Kidney epithelial cell (primary cell): ENCODE measurements at places on chromosomes 6 and 20.

GRCh38 chr20:45359069-45359405 lies 3.9 kb upstream of the SYS1 start:
- no peak for DNase-seq

GRCh38 chr6:56359201-56359899 lies 112.0 kb upstream of the COL21A1 start:
- DNase-seq: no peak

DNA sequence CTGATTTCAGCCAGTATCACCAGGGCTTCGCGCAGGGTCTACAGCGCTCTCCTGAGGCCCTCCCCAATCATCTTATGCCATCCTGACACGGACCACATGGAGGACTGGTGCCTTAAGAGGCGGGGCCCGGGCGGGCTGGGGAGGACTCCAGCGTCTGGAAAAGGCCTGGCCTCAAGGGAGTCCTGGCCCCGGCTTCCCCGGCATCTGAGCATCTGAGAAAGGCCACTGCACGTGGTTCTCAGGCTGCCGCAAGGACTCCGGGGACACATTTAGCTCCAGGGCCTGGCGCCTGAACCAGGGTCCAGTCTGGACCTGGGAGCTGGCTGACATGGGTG lies 21.4 kb downstream of the BHLHE23 start:
- DNase-seq: no peak

- DNase-seq: no peak
Measured at GRCh38 chr6:46632053-46632452, 20.6 kb downstream of the CYP39A1 start.

- no peak for DNase-seq
Measured at GRCh38 chr6:40845553-40845952, 193.5 kb downstream of the UNC5CL start.

DNA sequence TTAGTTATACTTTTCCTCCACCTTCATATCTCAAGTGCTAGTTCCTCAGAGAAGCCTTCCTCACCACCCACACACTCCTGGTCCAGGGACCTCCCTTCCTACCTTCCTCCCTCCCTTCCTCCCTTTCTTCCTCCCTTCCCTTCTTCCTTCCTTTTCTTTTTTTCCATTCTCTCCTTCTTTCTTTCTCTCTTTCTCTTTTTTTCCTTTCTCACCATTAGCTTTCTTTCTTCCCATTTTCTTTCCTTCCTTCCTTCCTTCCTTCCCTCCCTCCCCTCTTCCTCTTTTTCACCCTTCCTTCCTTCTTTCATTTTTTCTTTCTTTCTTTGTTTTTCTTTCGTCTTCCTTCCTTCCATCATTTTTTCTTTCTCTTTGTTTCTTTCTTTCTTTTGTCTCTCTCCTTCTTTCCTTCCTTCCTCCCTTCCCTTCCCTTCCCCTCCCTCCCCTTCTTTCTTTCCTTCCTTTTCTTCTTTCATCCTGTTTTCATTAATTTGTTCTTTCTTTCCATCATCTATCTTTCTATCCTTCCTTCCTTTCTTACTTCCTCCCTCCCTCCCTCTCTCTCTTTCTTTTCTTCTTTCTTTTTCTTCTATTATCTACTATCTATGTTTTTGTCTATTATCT lies 416.0 kb downstream of the PLCB1 start:
- DNase-seq: no peak

GRCh38 chr6:4943716-4944115 lies 60.1 kb downstream of the RPP40 start:
- DNase-seq: no peak

DNA sequence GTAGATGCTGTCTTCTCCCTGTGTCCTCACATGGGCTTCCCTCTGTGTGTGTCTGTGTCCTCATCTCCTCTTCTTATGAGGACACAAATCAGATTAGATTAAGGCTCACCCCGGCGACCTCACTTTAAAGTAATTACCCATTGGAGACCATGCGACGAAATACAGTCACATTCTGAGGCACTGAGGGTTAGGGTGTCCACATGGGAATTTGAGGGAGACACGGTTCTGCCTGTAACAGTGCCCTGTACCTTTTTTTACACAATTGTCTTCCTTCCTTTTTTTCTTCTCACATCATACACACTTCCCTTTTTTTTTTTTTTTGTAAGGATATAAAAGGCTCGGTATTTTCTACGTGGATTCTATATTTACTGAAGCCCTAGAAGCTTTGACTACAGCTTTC lies 48.9 kb downstream of the DEK start:
- DNase-seq: no peak

- no peak for DNase-seq
Measured at GRCh38 chr20:52060794-52061714, 130.5 kb downstream of the ZFP64 start.

DNA sequence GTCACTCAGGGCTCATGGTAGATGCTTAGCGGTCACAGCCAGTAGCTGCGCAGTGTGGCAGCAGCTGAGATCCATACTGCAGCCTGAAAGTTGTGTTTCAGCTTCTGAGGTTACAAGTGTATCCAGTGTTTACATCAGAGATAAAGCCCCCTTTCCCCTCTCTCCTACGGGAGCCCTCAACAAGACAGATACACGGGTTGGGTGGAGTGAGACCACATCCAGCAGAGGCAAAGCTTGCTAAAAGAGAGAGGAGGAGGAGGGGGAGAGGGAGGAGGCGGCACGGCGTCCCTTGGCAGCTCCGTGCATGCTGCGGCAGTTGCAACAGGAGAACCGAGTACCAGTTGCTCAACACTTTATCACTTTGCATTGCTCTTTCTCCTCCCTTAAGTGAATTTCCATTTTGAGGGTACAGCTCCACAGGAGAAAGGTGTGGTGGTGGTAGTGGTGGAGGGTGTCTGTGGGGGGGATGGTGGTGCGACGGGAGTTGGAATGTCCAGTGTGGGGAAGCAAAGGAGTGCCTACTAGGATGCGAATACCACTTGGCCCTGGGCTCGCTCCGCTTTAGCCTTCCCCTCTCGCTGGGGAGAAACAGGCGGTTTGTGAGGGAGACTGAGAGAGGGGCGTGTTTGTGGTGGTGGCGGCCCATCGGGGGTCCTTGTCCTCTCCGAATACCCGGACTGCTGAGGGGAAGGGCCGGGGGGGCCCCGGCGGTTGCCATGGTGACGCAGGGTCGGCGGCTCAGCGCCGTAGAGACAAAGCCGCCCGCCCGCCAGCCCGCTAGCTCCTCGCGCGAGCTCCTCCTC lies 405 bp upstream of the RNF182 start:
- no peak for DNase-seq

GRCh38 chr6:353642-354614 lies 37.6 kb upstream of the IRF4 start:
- DNase-seq: no peak

DNA sequence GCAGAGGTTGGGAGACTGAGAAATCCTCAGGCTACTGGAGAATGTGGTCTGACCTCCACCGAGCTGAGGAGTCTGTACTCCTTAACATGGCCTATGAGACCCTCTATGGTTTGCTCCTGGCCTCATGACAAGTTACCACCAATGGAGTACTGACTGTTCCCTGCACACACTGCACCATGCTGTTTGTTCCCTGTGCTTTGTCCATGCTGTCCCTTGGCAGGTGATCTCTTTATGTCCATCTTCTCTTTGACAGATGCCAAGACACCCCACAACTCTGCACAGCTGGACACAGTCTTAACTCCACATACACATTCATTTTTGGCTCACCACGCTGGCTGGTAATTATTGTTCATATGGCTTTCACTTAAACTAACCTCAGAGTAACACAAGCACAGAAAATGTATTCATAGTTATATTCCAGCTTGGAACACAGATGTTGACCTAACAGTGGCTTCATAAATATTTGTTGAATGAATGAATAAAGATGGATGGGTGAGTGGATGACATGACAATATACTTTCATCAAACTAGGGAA lies 258.0 kb downstream of the ATXN1 start:
- no peak for DNase-seq

DNA sequence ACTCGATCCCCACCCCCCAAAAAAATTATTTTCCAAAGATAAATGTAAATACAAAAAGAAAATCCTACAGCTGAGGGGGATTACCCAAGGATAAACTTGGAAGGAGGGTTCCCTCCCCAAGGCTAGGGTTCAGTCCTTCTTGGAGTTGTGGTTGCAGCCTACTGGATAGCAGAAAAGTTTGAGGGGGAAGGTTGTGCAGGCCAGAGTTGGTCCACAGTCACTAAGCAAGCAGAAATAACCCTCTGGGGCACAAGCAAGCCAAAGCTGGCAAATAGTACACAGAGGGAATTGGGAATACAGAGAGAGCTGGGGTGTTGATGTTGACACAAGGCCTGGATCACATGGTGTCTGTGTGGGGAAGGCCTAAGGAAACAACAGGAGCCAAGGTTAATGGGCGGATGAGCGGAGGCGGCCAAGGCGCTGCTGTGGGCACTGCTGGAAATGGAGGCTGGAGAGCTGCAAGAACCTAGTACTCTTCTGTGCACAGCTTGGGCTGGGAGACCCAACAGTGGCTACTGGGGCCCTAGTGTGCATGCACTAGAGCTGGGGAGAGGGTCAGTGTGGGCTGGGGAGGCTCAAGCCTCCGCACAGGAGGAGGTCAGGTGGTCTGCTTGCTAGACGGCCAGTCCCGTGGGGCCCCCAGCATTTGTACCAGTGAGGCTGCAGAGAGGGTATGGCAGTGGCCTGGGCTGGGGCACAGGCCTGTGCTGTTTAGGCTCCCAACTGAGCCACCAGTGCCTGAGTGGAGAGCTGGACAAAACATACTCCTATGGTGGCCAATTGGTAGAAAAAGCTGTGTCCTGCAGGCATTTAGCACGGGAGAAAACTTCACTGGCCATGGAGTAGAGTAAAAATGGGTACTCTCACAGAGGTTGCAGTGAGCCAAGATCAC lies 5.5 kb upstream of the SNRPB start:
- DNase-seq: no peak

DNA sequence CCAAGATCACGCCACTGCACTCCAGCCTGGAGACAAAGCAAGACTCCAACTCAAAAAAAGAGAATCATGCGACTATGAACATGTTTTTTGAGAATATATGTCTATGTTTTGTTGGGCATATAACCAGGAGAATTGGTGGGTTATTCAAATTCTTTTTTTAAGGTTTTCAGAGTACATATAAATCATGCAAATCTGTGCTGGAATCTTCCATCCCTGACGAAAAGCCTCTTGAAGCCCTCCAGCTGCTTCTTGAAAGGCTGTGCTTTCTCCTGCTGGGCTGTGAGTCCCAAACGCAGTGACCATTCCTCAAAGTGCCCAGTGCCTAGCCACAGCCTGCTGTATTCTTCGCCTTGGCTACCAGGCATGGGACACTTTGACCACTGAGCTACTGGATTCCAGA lies 9.2 kb upstream of the RAB22A start:
- DNase-seq: no peak

- DNase-seq: no peak
Measured at GRCh38 chr6:158619922-158620801, 24.4 kb downstream of the DYNLT1 start.

- no peak for DNase-seq
Measured at GRCh38 chr6:3061501-3061941, 6.8 kb upstream of the RIPK1 start.

- no peak for DNase-seq
Measured at GRCh38 chr6:113271437-113271836, 585.7 kb upstream of the MARCKS start.

- no peak for DNase-seq
Measured at GRCh38 chr20:25867776-25868649, 171.4 kb upstream of the ZNF337 start.

DNA sequence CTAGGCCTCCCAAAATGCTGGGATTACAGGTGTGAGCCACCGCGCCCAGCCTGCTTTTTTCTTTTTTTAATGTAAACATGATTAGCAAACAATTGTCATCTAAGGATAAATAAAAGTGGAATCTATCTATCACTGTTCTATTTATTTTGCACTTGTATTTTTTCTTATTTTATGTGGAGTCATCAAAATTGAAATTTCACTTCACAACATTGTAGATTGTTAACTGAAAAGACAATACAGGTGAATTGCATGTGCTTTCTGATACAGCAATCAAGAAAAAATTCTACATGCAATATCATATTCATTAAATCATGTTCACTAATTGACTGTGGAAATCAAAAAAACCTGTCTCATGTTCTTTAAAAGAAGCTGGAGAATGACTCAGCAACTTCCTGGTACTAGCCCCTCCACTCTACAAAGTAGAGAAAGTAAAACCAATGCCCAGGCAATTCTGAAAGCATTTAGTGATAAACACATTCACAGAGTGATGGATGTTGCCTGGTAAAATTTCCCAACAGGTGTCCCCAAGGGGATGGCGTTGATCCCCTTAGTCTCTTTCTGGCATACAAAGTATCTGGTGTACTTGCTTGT lies 10.7 kb upstream of the RFX6 start:
- DNase-seq: no peak

DNA sequence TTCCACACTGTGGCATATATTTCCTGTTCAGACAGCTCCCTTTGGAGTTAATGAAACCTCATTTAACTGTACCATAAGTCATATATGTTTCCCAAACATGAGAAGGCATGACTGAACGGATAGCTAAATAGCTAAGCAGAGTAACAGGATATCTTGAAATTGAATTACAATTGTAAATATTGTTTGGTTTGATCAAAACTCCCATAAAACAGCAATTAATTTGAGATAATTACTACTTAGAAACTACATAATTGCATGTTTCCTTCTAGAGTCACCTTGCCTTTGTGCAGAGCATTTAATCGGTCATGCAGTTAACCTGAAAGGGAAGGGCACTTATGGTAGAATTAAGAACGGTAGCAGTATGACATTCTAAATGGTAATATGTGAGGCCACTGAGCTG lies 179.0 kb upstream of the MAP3K7 start:
- no peak for DNase-seq

- DNase-seq: no peak
Measured at GRCh38 chr20:37376791-37377190, 30.9 kb downstream of the SRC start.

DNA sequence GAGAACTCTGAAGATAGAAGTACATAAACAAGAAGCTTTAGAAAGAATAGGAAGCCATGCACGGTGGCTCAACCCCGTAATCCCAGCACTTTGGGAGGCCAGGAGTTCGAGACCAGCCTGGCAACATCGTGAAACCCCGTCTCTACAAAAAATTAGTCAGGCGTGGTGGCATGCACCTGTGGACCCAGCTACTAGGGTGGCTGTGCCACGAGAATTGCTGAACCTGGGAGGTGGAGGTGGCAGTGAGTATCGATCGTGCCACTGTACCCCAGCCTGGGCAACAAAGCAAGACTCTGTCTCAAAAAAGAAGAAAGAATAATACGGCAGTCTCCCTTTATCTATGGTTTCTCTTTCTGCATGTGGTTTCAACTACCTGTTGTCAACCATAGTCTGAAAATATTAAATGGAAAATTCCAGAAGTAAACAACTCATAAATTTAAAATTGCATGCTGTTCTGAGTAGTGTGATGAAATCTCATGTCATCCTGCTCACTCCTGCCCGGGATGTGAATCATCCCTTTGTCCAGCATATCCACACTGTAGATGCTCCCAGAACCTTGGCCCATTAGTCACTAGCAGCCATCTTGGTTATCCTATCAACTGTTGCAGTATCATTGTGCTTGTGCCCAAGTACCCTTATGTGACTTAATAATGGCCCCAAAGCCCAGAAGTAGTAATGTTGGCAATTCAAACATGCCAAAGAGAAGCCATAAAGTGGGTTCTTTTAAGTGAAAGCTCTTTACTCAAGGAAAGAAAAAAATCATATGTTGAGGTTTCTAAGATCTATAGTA lies 22.1 kb downstream of the DEK start:
- DNase-seq: peak; percentile 64
